Hepatocyte (in vitro differentiated cells): ENCODE measurements at places on chromosomes 6 and 20. TPM values are rescaled to one million over a fixed set of nuclear protein-coding genes. Genes with fewer than 3 reads are reported as not detected.

Gene BPIFB4
- total RNA-seq: not detected in 2 replicates

GRCh38 chr6:33065312-33065711 lies 8.1 kb downstream of the HLA-DPA1 start:
- no peaks in the 10 kb centered on the region for H3K27me3 ChIP-seq
- H3K4me3 ChIP-seq: no peak overlapping the region
- DNase-seq: no peak
- H3K27ac ChIP-seq: peak overlapping the region; percentile 8
- no peaks in the 10 kb centered on the region for H3K4me1 ChIP-seq
- H3K36me3 ChIP-seq: no peaks in the 10 kb centered on the region

DNA sequence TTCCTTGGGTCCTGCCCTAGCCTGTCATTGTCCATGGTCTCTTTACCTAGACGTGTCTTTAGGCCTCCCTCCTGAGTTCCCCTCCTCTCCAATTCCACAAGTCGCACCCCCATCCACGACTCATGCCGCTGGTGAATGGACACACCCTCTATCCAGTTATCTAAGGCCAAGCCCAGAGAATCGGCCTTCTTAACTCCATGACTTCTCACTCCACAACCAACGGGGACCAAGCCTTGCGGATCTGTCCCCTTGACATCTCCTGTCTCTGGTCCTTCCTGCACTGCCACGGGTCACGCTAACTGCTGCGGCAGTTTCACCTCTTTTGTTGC lies 7.0 kb upstream of the RREB1 start:
- no peak for DNase-seq
- H3K4me1 ChIP-seq: no peaks in the 10 kb centered on the region
- H3K4me3 ChIP-seq: no peak overlapping the region
- H3K27ac ChIP-seq: no peak overlapping the region
- no peaks in the 10 kb centered on the region for H3K36me3 ChIP-seq

DNA sequence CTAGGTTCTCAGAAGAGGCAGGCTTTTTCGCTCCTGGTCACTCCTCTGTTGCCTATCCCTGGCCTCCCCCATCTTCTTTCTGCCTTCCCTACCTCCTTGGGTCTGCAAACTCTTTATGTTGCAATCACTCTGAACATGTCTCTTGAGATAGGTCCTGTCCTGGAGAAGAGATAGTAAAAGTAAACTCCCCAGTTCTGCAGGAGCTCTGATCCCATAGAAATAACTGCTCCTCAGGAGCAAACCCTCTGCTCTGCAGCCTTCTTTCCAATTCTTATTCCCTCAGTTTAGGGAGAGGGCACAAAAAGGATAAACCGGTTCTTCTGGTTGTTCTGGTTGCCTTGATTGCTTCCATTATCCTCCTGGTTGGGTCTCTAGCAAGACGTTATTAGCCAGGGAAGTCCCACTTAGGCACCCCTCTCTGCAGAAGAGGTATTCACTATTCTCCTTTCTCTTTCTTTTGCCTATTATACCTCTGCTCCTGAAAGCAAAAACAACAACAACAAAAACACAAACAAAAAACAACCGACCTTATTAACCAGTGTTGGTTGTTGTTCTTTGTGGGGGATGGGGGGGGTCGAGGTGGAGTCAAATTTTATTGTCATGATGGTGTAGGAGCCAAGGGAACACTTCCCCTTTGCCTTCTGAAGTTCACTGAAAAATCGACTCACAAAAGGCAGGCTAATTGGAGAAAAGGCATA lies 973 bp downstream of the TRIM38 start:
- H3K4me1 ChIP-seq: peaks cover 27% of the 10 kb centered on the region
- peak overlapping the region; percentile 18 for H3K4me3 ChIP-seq
- H3K27ac ChIP-seq: peak overlapping the region; percentile 94
- no peaks in the 10 kb centered on the region for H3K36me3 ChIP-seq
- DNase-seq: no peak

DNA sequence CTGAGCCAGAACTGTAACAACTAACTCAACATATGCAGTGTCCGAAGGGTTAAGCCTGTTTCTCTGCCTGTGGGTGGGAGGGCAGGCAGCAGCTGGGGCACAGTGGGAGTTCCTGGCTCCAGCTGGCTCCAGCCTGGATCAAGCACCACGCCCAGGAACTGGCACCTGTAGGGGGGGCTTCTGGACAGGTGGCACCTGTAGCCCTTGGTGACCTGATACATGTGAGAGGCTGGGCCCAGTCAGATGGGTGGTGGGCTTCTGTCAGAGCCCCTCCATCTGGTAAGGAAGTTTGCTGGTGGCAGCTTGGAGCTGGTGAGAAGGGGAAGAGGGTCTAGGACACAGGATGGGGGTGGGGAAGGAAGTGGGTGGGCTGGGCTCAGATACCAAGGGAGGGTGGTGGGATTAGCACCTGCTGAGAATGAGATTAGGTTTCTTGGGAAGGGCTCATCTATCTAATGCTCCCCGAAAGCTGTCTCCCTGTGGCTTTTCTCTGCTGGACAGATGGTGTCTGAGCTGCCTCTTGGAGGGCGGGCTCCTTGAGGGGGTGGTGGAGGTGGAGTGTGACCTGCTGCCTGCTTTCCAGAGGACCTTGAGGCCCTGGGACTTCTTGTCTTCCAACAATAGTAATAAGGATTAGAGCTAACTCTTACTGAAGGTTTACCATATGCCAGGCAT lies 28.5 kb downstream of the BCL2L1 start:
- no peak for DNase-seq
- peak overlapping the region; percentile 80 for H3K27ac ChIP-seq
- no peaks in the 10 kb centered on the region for H3K36me3 ChIP-seq

DNA sequence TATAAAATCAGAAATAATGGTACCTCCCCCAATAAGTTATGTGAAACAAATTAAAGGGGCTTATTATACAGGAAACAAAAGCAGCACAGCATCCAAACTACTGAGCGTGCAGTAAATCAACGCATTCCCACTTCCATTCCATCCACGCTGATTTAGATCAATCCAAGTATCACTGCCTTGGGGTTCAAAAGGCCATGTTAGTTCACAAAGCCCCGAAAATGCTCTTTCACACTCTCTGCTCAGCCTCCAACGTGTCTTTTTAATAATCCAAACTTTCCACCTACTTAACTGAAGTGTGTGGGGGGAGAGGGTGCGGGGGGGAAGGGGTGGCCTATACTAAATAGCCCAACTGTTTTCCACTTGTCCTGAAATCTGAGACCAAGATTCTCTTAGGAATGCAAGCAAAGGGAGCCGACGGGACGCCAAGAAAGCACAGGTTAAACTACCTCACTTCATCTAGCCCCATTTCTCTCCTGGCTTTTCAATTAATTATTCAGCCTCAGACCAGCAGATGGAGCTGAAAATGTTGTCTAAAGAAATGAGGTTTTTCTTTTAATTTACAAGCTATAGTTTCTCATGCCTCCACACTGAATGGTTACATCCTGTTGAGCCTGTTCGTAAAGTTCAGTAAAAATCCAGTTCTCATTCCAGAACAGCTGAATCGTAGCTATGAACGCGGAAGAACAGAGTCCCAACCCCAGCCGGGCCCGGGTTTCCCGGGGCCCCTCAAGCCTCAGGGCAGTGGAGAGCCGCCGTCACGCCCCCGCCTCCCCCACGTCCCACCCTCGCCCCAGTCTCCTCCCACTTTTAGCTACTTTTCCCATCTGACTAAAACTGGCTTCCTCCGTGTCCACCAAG lies 1.0 kb upstream of the NXT1 start:
- H3K36me3 ChIP-seq: no peaks in the 10 kb centered on the region
- peak; percentile 90 for DNase-seq
- H3K27ac ChIP-seq: peak overlapping the region; percentile 98
- no peaks in the 10 kb centered on the region for H3K27me3 ChIP-seq
- peak overlapping the region; percentile 24 for H3K4me3 ChIP-seq

GRCh38 chr6:105135056-105135455 lies 44.8 kb downstream of the POPDC3 start:
- DNase-seq: no peak
- no peaks in the 10 kb centered on the region for H3K36me3 ChIP-seq
- no peak overlapping the region for H3K4me3 ChIP-seq
- H3K4me1 ChIP-seq: no peaks in the 10 kb centered on the region
- peaks cover 11% of the 10 kb centered on the region for H3K27me3 ChIP-seq

- H3K4me3 ChIP-seq: no peak overlapping the region
- H3K36me3 ChIP-seq: no peaks in the 10 kb centered on the region
- H3K27me3 ChIP-seq: no peaks in the 10 kb centered on the region
- no peaks in the 10 kb centered on the region for H3K4me1 ChIP-seq
- no peak for DNase-seq
Measured at GRCh38 chr6:4675121-4675520, 101.1 kb upstream of the CDYL start.
